ENCODE measurements at places on chromosomes 3 and 15.

DNA sequence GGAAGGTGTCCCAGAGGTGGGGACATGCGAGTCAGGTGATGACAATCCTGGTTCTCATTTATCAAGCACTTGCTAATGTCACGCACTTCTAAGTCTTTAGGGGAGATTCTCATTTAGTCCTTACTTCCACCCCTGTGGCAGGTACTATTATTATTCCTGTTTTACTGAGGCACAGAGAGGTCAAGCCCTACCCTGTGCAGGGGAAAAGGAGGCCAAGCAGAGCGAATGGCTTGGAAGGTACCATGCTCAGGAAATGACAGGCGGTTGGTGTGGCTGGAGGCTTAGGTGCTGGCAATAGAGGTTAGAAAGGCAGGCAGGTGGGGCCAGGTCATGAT lies 268.9 kb downstream of the UACA start:
- no peak for DNase-seq

GRCh38 chr3:197899833-197900478 lies 50.0 kb upstream of the RPL35A start:
- no peak for DNase-seq

GRCh38 chr3:123952844-123953520 lies 8.0 kb downstream of the CCDC14 start:
- DNase-seq: no peak

DNA sequence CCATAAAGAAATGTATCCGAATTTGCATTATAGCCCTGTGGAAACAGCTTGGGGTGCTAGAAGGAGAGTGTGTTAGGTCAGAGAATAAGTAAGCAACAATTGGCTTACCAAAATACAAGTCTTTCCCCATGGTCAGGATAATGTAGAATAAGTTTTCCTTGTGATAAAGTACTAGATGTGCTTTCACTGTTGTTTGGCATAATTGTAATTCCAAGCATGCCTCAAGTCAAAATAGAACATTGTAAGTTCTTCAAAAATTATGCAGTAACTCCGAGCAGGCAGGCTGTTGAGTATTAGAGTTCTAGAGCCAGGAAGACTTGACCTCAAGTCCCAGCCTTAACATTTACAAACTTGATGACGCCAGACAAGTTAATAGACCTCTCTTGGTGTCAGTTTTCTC lies 242.0 kb downstream of the TUSC7 start:
- no peak for DNase-seq

GRCh38 chr3:111980716-111981456 lies 2.1 kb downstream of the ABHD10 start:
- no peak for DNase-seq

GRCh38 chr15:52445553-52445952 lies 83.1 kb downstream of the MYO5A start:
- DNase-seq: no peak

DNA sequence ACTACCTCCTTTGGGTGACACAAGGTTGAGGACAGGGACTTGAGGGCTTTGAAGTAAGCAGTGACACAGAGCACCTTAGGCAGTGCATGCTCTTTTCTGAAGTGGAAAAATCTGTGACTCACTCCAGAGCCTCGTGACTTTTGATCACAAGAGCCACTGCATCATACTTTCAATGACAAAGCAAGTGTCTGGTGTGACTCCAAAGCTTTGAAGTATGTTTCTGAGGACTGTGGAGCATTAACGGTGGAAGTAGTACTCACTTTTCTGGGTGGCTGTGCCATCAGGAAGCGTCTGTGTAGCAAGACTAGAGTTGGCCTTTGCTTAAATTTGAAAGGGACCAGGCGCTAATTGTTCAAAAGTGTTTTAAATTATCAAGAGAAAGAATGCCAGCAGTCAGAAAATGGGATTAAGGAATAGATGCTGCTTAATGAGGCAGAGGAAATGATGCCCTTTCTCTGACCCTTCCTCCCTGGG lies 210.7 kb upstream of the TRIM42 start:
- no peak for DNase-seq

DNA sequence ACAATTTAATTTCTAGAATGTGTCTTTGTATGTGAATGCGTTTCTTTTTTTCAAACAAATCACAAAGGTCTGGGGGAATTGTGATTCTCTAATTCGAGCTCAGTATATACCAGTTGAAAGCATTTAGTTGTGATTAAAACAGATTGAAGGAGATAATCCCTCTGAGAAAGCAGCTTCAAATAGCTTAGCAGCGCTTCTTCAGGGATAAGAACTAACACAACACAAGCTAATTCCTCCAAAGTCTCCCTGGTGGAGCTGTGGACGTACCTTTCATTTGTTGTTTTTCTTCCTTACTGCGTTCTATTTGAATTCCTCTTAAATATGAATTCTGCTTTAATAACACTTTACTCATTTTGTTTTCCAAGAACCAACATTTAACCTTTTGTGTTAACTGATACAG lies 286.7 kb downstream of the ROBO2 start:
- DNase-seq: no peak

DNA sequence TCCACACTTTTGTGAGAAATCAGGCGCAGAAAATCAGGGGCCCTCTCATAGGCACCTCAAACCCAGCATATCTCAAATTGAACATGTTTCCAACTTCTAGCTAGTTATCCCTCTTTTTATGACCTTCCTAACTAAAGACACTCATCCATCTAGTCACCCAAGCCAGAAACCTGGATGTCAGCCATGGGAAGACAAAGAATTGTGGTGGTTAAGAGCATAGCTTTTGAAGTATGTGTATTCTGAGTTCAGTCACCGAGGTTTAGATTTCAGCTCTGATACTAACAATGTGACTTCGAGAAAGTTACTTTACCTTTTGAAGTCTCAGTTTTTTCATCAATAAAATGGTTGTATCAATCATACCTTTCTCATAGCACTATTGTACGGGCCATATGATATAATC lies 495.5 kb downstream of the NLGN1 start:
- DNase-seq: no peak

- no peak for DNase-seq
These were observed 23.2 kb downstream of the ERICH6 start for GRCh38 chr3:150680562-150680961.

DNA sequence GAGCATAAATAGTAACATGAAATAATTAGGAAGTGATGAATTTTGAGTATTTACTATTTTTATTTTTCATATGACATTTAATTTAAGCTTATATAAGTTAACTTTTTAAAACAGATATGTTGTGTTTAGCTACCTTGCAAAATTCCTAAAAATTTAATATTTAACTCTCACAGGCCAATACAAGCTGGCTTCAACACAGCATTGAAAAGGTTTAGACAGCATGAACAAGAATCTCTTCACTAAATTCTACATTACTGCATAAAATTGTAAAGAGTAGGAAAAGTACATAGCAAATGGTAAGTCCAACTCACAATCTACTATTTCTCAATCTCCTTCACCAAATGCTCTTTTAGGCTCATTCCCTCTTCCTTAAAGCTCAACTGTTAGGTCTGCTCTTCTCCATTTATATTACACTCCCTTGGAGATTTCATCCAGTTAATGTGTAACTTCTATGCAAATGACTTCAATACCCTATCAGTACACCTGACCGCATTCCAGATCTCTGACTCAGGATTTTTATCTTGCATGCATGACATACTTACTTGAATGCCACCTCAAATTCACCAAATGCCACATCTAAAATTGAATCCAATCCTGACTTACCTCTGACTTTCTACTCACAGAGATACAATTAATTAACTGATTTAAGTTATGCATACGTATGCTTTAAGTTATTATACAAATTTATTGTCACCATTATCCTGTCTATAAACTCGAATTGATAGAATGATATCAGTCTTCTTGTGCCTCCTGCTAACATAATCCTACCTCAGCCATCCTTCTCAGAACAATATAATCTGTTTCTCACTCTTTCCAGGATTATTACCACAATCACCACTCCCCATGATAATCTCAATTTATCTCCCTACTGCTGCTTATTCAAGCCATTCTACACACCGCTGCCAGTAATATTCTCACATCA lies 127.0 kb downstream of the STAG1 start:
- no peak for DNase-seq

DNA sequence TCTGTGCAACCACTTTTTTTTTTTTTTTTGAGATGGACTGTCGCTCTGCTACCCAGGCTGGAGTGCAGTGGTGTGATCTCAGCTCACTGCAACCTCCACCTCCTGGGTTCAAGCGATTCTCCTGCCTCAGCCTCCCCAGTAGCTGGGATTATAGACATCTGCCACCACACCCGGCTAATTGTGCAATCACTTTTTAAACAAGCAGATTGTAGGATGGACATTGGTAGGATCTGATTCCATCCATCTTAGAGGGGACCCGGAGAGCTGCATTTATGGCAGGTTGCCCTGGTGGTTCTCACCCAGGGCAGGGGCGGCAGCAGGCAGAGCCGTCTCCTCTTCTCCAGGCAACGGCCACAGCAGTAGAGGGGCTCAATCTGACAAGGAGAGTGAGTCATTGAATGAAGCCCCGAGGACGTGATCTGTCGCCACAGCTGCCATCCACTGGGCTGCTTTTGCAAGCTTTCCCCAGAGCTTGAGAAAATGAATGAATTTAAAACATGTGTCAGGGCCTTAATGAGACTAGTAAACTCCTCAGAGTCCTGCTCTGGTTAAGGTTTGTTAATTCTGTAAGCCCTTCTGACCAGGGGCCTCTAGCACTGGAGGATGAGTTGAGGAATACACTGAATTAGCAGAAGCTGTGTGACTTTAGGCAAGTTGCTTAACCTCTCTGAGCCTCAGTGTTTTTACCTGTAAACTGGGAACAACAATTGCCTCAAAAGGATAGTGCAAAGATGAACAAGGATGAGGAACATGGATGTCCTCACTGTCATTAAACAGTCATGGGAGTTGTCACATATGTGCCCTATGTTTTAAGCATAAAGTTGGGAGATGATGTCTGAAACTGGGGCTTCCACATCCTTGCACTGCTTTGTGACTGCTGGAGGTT lies 129.1 kb downstream of the ASB7 start:
- DNase-seq: no peak

GRCh38 chr3:27228805-27229204 lies 140.4 kb downstream of the NEK10 start:
- no peak for DNase-seq

GRCh38 chr3:172357850-172358754 lies 90.2 kb downstream of the GHSR start:
- DNase-seq: no peak

DNA sequence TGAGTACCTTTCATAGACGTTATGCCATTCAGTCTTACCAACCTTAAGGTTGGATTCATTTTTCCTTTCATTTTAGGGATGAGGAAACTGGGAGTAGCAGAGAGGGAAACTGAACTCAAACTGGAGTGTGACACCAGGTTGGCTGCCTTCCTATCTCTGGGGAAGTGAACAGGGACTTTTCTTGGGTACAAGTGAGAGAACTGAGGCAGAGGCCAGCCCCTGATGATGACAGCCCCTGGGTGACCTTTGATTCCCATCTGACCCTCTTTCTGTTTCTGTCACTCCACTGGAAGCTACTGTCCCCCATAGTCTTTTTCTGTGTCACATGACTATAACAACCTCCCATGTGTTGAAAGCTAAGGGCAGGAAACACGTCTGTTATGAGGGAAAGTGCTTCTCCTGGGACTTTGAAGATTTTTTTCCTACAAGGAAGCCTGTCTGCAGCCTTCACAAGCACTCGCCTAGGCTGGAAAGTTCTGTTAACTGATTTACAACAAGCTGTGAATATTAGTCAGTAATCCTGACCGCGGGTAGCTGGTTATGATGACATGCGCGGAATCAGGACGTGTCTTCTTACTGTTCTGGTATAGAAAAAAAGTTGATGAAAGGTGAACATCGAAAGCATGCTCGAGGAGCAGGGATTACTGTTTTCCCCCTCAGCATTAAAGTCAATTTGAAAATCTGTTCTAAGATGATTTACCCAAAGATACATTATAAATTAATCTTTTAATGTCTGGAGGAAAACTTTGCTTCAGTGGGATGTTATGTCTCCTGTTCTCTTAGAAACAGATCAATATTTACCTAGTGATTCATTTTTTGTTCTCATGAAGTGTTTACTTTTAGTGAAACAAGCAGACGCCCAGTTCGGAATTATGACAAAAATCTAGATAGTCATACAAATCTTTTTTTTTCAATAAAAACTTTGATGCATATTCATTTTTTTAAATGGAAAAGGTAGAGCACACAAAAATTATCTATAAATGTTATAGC lies 31.5 kb downstream of the ABHD2 start:
- no peak for DNase-seq

GRCh38 chr3:156433138-156433537 lies 121.8 kb downstream of the SSR3 start:
- DNase-seq: no peak

GRCh38 chr15:50137330-50137761 lies 18.3 kb upstream of the ATP8B4 start:
- DNase-seq: no peak

DNA sequence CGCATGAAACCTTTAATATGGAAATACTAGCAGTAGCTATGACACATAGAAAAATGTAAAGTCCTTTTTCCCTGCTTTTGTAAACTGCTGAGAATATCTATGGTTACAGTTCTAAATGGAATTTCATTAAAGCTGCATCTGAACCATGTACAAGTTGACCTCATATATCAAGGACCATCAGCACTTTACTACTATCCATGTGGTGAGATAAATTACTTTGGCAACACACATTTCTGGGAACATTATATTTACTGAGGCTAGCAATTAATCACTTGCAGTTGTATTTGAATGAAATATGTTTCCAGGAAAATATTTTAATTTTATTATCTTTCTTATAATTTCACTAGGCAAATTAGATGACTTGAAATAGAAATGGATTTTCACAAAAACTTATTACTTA lies 545.5 kb downstream of the NAALADL2 start:
- DNase-seq: no peak

GRCh38 chr3:136982520-136983138 lies 24.8 kb downstream of the IL20RB start:
- DNase-seq: no peak

GRCh38 chr15:58631319-58631718 lies 118.2 kb downstream of the ADAM10 start:
- no peak for DNase-seq

DNA sequence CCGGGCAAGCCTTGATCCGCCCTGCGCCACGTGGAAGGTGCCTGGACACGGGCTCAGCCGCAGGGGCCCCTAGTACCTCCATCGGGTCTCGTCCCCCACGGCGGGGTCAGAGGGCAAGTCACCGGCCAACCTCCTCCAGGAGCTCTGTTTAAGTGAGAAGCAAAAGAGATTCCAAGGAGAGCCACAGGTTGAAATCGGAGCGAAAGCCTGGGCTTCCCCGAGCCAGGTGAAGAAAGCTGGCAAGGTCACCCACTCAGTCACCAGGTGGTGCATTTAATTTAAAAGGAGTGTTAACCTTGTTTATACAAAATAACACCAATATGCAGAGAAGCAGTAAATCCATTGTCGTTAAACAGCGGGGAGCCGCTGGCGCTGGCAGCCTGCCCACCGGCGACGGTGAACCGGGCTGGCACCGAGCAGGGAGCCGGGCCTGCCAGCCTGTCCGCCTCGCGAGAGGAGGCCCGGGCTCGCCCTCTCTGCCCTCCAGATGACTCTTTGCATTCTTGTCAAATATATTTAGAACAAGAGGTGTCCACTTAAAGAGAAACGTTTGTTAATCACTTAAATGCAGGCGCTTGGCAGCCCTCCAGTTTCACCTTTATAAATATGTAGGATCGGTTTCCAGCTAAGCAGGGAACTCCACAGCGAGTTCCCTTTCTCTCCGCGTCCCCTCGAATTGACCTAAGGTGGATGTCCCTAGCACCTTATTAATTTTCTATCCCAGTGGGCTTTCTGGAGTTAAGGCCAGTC lies 277.3 kb upstream of the NR2F2 start:
- peak; percentile 91 for DNase-seq

GRCh38 chr15:73596174-73596573 lies 37.0 kb downstream of the NPTN start:
- DNase-seq: no peak

- no peak for DNase-seq
These were observed 246.5 kb downstream of the TBL1XR1 start for GRCh38 chr3:176950743-176951142.

- DNase-seq: no peak
These were observed 418.4 kb downstream of the PDCD6IP start for GRCh38 chr3:34216711-34217335.
